ENCODE measurements at places on chromosomes 2 and 18. TPM values are rescaled to one million over a fixed set of nuclear protein-coding genes. Genes with fewer than 3 reads are reported as not detected.

GRCh38 chr2:210913461-210913860 is 357.1 kb downstream of the CPS1 start:
- DNase-seq: no peak

GRCh38 chr2:69053416-69053965 is 40.5 kb downstream of the ANTXR1 start:
- DNase-seq: no peak

- no peak for DNase-seq
Observed at GRCh38 chr18:48933578-48934414, 17.0 kb downstream of the SMAD7 start.

DNA sequence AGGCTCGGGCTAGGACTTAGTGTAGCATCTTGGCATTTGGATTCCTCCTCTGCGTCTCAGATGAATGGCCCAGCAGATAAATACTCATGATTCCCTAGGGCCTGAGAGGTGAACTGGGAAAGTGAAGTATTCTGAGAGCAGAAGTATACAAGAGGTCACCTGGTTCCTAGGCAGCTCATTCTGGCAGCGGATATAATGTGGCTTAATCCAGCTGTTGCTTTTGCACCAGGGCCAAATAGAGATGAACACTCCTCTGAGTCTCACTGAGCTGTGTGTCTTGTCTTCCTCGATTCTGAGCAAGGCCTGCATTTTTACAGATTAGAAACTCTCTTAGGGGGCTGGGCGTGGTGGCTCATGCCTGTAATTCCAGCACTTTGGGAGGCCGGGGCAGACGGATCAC is 196.1 kb downstream of the SLC4A3 start:
- DNase-seq: no peak

SH3RF3 gene
- total RNA-seq: 3.0 TPM

SCN3A gene
- total RNA-seq: 0.98 TPM
